ENCODE measurements at places on chromosomes 5 and 9.

DNA sequence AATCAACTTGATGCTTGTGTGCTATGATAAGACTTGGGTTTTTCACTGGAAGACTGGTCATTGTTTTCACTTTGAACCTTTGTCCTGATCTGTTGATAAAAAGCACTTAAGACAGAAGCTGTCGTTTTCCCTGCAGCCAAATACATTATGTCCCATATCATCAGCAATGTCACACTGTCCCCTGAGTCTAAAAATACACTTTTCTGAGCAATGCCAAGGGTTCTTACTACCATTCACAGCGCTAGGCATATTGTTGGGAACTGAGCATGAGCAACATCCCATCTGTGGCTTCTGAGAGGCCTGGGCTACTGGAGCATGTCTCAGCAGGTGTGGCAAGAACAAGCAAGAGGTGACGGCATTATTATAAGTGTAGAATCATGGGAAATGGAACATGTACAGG is 81.8 kb downstream of the SEMA6A start:
- DNase-seq: no peak

DNA sequence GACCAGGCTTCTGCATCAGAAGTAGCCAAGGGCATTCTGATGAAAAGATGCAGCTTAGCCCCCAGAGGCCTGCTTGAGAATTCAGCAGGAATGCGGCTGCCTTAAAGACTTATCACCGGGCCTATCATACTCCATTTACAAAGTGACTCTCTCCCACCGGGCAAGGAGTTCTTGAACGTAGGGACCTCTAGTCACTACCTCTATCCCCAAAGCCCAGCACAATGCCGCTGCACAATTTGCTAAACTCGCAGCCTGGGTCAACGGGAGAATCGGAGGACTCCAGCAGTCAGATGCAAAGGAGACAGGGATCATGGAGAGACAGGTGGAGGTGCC is 661 bp downstream of the PDCL start:
- DNase-seq: no peak

DNA sequence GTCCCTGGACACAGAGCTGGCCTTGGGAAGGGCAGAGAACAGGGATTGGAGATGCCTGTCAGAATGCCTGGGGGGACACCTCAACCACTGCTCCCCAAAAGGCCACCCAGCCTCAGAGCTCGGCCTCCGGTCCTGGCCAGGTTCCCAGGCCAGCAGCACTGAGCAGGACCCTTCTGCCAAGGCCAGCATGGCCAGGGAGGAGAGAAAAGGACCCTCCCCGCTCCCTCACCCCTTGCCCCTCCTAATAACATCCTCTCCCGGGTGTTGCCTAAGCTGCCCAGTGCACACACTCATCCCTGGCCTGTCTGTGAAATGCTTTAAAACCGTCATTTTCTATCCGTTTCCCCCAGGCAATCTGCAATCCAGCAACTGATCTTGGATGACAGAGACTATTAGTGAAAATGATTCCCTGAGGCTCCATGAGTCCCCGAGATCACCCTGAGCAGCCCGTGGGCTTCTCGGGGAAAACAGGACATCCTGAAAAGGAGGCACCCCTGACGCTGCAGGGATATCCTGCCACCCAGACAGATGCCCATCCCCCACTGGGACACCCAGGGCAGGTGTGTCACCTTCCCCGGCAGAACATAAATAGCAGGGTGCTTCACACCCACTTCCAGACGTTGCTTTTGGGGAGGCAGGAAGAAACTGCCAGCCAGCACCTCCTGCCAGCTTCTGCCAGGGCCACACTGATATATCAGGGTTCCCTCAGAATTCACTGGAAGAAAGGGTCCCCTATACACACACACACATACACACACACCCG is 75.3 kb downstream of the ADAMTS2 start:
- peak; percentile 26 for DNase-seq

DNA sequence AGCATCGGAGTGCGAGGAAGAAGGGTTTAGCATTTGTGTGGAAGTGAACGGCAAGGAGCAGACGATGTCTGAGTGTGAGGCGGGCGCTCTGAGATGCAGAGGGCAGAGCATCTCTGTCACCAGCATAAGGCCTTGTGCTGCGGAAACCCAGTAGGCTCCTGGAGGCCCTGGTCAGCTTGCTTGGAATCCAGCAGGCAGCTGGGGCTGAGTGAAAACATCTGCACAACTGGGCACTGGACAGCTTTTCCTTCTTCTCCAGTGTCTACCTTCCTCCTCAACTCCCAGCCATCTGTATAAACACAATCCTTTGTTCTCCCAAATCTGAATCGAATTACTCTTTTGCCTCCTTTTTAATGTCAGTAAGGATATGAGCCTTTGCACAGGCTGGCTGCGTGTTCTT is 72.1 kb downstream of the C7 start:
- DNase-seq: no peak

GRCh38 chr5:6483880-6484382 is 35.3 kb downstream of the UBE2QL1 start:
- no peak for DNase-seq

DNA sequence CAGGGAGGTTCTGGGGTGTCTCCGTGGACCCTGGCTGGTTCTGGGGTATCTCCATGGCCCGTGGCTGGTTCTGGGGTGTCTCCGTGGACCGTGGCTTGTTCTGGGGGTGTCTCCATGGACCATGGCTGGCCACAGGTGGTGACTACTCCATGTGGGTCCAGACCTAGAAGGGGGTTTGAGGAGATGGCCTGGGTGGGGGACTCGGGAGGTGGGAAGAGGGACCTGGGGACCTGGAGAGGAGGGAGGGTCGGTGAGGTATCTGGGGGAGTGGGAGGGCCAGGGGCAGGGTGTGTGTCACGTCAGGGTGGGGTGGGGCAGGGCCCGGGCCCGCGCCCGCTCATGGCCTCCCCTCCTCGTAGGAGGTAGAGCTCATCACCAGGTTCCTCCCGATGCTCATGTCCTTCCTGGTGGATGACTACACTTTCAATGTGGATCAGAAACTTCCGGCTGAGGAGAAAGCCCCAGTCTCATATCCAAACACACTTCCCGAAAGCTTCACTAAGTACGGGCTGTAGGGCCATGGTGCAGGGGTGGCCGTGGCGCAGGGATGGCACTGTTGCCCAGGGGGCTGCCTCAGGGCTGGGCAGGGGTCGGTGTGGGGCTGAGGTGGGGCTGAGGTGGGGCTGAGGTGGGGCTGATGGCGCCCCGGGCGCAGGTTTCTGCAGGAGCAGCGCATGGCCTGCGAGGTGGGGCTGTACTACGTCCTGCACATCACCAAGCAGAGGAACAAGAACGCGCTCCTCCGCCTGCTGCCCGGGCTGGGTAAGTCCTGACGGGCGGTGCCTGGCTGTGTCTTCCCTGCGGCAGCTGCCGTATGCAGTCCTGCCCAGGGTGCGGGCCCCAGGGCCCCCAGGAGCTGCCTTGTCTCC is 10.7 kb upstream of the TOR4A start:
- DNase-seq: no peak

- DNase-seq: peak; percentile 47
Observed at GRCh38 chr5:32600054-32600622, 14.8 kb downstream of the SUB1 start.

Measured in T1000 (cell line).